ENCODE measurements at places on chromosomes 11 and 22. TPM values are rescaled to one million over a fixed set of nuclear protein-coding genes. Genes with fewer than 3 reads are reported as not detected.

DNA sequence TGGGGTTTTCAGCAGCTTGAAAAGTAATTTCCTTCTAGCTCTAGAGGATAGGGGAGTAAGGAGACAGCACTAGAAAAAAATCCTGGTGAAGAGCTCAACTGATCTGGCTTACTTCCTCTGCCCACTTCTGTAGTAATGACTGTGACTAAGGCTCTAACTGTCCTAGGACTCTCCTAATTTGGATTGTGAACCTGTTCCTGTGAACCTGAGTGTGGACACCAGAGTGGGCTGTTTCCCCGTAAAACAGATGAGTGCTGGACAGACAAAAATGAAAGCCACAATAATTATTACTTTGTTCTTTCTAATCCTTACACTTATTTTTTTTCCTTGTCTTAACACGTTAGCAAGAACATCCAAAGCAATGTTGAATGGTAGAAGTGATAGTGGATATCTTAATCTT lies 154.1 kb downstream of the AASDHPPT start:
- no peak for ATAC-seq

DNA sequence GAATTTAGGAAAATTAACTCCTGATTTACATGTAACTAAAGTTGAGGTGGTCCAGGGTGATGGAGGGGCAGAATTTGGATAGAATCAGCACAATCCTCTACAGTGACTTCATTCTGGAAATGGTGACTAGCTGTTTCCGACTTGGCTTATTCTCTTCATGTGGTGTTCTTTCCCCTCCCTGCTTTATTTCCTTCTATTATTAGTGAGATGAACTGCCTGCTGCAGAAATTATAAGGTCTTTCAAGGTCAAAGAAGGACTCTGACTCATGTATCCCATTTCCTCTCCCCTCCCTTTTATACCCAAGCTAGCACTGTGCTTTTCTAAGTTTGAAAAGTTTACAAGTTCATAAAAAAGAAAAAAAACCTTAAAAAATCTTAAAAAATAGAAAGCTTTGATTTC lies 12.2 kb upstream of the MRPL17 start:
- ATAC-seq: no peak

Gene RCE1
- 19.6 TPM for total RNA-seq

GRCh38 chr11:30089921-30090320 lies 73.1 kb upstream of the KCNA4 start:
- ATAC-seq: no peak

Gene RFPL1
- total RNA-seq: 0.62 TPM

Gene OR56A4
- 0.17 TPM for total RNA-seq

GRCh38 chr11:132888226-132888625 lies 644.1 kb downstream of the OPCML start:
- peak; percentile 27 for ATAC-seq

- no peak for ATAC-seq
Observed at GRCh38 chr11:65556470-65557279, 1.5 kb downstream of the LTBP3 start.

- ATAC-seq: no peak
Observed at GRCh38 chr11:73237471-73238290, 19.6 kb downstream of the P2RY2 start.

DNA sequence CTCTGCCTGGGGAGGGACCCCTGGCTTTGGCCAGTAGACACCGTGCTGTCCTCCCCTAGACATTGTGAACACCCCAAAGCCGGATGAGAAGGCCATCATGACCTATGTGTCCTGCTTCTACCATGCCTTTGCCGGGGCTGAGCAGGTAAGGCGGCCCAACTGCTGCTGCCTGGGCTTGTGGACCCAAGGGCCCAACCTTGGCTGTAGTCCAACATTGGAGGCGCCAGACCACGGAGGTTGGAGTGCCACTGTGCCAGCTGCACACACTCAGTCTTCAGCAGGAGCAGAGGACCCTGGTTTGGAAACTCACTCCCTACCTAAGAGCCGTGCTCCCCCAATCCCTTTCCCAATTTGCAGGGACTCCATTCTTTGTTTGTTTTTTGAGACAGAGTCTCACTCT lies 9.4 kb downstream of the ACTN3 start:
- no peak for ATAC-seq

- ATAC-seq: no peak
Observed at GRCh38 chr11:75076671-75077070, 20.0 kb downstream of the OR2AT4 start.

Gene MS4A14
- total RNA-seq: not detected

Gene PRG2
- total RNA-seq: 0.53 TPM

Gene SWAP70
- total RNA-seq: 12.6 TPM

- ATAC-seq: no peak
Observed at GRCh38 chr11:102882389-102883024, 7.7 kb upstream of the MMP12 start.

DNA sequence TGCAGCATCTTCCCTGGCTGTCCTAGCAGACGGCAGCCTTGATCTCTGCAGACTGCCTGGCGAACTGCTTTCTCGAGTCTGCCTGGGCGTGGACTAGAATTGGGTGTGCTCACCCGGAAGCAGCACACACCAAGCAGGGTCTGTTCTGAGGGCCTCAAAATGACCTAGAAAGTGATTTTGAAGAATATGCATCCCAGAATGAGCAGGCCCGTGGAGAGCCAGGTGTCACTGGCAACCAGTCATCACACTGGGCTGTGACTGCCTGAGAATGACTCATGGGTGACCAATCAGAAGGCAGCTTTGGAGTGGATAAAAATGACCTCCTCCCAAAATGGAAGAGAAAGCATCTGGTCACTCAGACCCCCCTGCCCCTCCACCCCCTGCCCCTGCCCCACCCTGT lies 114.9 kb upstream of the NECTIN1 start:
- peak; percentile 89 for ATAC-seq

Gene PKNOX2
- total RNA-seq: 11.1 TPM

Gene ISX
- not detected for total RNA-seq

DNA sequence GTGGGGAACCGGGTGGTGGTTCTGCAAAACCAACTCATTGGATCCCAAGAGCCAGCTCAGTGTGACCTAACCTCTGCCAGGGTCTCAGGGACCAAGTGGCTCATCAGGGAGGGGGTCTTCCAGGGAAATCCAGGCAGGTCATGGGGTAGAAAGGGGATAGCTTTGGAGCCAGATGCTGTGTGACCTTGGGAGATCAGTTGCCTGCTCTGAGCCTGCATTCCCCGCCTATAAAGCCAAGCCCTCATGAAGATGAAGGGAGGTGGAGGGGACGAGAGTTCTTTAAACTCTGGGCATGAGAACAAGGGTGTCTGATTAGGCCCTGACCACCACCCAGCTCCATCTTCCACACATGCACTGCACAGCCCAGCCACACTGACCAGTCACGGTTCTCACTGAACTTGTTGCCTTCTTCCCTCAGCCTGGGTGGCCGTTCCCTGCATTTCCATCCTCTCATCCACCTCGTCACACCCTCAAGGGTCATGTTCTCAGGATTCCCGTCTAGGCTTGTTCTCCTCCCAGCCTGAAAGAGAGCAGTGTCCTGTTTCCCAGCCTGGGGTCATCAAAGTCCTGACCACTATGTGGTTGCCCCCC lies 475.5 kb downstream of the TBC1D22A start:
- no peak for ATAC-seq

GRCh38 chr11:62835336-62835735 lies 2.7 kb upstream of the TEX54 start:
- no peak for ATAC-seq

- no peak for ATAC-seq
Observed at GRCh38 chr11:67213178-67213621, 53.1 kb upstream of the GRK2 start.

Gene KRTAP5-10
- 0.26 TPM for total RNA-seq

Gene PARVG
- 0.59 TPM for total RNA-seq

- no peak for ATAC-seq
Observed at GRCh38 chr22:40410272-40410671, 39.9 kb downstream of the SGSM3 start.

Gene OR5T3
- total RNA-seq: not detected

Gene C22orf23
- total RNA-seq: 4.3 TPM

Gene TNNT3
- total RNA-seq: 14.8 TPM

DNA sequence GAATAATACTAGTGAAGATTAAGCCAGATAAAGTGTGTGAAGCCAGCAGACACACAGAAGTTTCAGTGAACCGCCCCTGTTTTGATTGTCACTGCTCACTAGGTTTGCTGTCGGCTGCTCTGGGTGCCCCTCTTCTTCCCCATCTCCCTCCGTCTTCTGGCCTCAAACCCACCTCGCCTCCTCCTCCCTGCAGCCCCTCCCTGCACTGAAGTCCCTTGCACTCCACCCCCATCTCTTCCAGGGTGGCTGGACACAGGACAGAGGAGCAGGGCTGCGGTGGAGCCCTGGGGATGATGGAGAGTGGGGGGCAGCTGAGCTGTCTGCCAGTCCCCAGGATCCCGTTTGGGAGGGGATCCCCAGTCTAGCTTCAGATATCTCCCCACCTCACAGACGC lies 53.5 kb downstream of the CYTH4 start:
- peak; percentile 18 for ATAC-seq

GRCh38 chr11:64718780-64719124 lies 4.2 kb downstream of the NRXN2 start:
- ATAC-seq: no peak

Gene PGR
- 0.10 TPM for total RNA-seq

Gene OR6T1
- total RNA-seq: 0.27 TPM

DNA sequence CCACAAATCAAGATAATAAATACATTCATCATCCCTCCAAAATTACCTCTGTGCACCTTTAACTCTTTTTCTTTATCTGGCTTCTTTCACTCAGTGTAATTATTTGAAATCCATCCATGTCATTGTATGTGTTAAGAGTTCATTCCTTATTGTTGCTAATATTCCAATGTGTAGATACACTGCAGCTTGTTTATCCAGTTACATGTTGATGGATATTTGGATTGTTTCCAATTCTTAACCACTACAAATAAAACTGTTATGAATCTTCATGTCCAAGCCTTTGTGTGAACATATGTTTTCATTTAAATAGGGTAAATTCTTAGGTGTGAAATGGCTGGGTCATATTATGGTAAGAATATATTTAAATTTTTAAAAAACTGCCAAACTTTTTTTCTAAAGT lies 323.3 kb upstream of the NCAM1 start:
- ATAC-seq: no peak

DNA sequence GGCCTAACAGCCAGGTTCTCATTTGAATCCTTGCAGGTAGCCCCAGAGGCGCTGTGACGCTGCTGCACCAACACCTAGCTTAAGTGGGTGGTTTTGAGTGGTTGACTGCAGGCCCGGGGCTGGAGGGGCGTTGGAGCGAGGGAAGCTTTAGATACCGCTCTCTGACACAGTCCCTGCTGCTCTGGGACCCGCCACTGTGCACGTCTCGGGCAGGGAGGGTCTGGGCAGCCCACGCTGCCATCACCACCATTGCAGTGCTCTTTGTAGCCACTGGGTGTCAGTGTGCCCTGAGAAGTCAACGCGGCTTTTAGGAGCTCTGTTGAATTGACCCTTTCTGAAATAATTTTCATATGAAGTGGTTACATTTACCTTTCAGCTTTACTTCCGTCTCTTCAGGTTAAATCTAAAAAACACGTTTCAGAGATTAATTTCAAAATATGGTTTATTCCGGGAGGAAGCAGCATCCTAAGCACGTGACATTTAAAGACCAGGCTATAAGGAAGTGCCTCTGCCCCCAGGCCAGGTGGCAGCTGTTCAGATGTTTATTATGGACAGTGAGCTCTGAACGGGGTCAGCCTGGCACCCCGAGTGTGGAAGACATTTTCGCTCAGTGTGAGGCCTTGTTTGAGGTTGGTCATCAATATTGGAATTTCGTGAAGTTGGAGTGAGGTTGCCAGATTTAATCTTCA lies 30.9 kb upstream of the PARVB start:
- ATAC-seq: peak; percentile 72

DNA sequence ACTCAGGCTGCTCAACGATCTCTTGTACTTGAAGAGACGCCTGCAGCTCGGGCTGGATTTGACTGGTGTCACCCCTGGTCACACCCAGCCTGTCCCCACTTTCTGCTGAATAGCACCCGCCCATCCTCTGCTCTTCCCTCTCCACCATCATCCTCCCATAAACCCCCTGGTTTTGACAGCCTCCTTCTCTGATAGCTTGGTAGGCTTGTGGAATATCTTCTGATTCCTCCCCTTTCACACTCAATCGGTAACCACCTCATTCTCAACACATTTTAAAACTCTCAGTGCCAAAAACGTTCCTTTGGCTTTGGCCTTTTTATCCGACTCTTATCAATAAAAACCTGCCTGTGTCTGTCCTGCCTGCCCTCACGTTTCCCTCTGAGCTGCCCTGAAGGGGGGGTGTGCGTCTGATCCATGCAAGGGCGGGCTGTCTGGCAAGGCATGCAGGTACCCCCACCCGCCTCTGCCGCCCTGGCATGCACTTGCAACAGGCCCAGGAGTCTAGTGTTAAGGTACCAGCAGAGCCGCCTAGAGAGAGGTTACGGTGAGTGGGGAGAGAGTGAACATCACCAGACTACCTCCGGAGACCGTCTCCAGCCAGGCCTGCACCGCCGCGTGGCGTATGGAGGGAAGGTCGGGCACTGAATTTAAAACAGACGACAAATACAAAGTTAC lies 51.7 kb upstream of the BID start:
- ATAC-seq: no peak

DNA sequence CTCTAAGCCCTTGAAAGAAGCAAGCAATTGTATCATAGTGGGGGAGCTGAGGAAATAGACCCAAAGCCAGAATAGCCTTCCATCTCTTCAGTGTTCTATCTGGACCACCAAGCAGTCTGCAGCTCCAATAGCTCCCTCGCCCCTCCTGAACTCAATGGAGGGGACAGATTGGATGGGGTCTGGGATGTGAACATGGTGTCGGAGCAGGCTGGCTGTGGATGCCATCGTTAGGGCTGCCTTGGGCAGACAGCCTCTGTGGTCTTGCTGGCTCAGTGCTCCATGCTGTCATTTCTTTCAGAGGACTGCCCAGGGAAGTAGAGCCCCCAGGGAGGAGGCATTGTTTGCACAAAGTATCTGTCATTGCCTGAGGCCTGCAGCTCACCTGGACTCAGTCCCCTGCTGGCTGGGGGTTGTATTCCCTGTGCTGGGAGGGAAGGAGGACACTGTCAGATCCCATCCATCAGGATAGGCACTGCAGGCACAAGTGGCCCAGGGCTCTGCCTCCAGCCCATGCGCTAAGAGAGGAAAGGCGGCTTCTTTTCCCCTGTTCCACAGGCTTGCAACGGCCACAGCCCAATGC lies 537.7 kb downstream of the BUD13 start:
- ATAC-seq: no peak

- ATAC-seq: no peak
Observed at GRCh38 chr11:39917256-39917655, 1542.2 kb downstream of the LRRC4C start.

GRCh38 chr11:14775897-14776296 lies 116.1 kb downstream of the CYP2R1 start:
- no peak for ATAC-seq

Gene LARGE2
- 0.16 TPM for total RNA-seq

Gene ANO5
- total RNA-seq: 13.4 TPM

- ATAC-seq: no peak
Observed at GRCh38 chr11:71397331-71397860, 50.8 kb downstream of the DHCR7 start.

- peak; percentile 78 for ATAC-seq
Observed at GRCh38 chr11:121464352-121464946, 11.7 kb upstream of the SORL1-AS1 start.

DNA sequence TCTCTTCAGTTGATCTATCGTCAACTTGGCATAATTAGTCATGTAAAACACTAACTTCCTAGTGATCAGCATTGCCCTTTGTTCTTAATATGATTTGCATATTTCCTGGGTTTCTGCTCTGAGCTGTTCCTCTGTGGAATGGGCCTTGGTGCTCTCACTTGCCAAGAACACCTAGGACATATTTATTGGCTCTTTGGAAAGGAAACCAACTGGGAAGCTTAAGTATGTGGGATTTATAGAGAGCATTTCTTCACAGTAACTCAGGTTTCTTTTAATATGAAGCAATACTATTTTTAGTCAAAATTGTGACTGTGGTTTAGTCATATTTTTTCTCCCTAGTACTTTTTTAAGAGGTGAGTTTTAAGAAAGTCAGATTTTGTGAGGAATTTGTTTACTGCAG lies 28.8 kb downstream of the FAT3 start:
- ATAC-seq: no peak
